ENCODE measurements at places on chromosomes 5 and 9. TPM values are rescaled to one million over a fixed set of nuclear protein-coding genes. Genes with fewer than 3 reads are reported as not detected.

Gene ECM2
- 2.6 TPM for total RNA-seq

Gene NUP188
- 48.0 TPM for total RNA-seq

Gene IL5
- total RNA-seq: not detected

Gene DMXL1
- 49.6 TPM for total RNA-seq

Gene SMARCA2
- total RNA-seq: 51.4 TPM

Gene F2RL2
- total RNA-seq: 29.8 TPM

Gene ZCCHC7
- total RNA-seq: 25.0 TPM

Gene SLCO6A1
- total RNA-seq: under 0.01 TPM

Gene TMEM252
- total RNA-seq: not detected

Gene SEPTIN8
- total RNA-seq: 43.5 TPM

Gene IFNA2
- not detected for total RNA-seq

Gene BNC2
- total RNA-seq: 41.6 TPM

Gene UBLCP1
- total RNA-seq: 36.7 TPM

Gene PCDHGA5
- 1.9 TPM for total RNA-seq

Gene CYSRT1
- total RNA-seq: 0.64 TPM

Gene ASTN2
- total RNA-seq: 5.6 TPM

Gene LCN12
- not detected for total RNA-seq

Gene SLC6A7
- total RNA-seq: under 0.01 TPM

Gene CNTFR
- not detected for total RNA-seq

Gene UBAP1
- total RNA-seq: 38.3 TPM

Gene CDC26
- 35.8 TPM for total RNA-seq

Gene TCERG1
- 71.7 TPM for total RNA-seq

Gene AIF1L
- total RNA-seq: 0.43 TPM

Gene GABBR2
- total RNA-seq: under 0.01 TPM

Gene IFNA14
- not detected for total RNA-seq

Gene PCDHA4
- 0.32 TPM for total RNA-seq

Gene DNAJC21
- total RNA-seq: 44.5 TPM

Gene SAXO1
- total RNA-seq: not detected

Gene ANKRD31
- under 0.01 TPM for total RNA-seq

Gene C1QTNF3
- 0.86 TPM for total RNA-seq

Gene EIF4E1B
- not detected for total RNA-seq

Gene PCDHGC5
- total RNA-seq: 2.6 TPM

Gene PCDHGC4
- 2.6 TPM for total RNA-seq

Gene CDO1
- 0.32 TPM for total RNA-seq

Gene NMUR2
- not detected for total RNA-seq

Gene SLC30A5
- 55.1 TPM for total RNA-seq

Gene CDKN2B-AS1
- 9.5 TPM for total RNA-seq

Gene SPACA9
- total RNA-seq: 2.2 TPM
